ENCODE measurements at places on chromosomes 16 and 17. TPM values are rescaled to one million over a fixed set of nuclear protein-coding genes. Genes with fewer than 3 reads are reported as not detected.

DNA sequence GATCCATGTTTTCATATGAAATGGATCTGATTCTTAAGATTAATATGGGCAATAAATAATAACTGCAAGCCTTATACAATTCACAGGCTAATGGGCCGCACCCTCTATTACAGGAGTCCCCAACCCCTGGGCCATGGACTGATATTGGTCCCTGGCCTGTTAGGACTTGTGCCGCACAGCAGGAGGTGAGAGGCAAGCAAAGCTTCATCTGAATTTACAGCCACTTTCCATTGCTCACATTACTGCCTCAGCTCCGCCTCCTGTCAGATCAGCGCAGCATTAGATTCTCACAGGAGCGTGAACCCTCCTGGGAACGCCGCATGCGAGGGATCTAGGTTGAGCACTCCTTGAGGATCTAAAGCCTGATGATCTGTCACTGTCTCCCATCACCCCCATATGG lies 26.8 kb downstream of the METTL16 start:
- no peaks in the 10 kb centered on the region for H3K27me3 ChIP-seq
- H3K36me3 ChIP-seq = no peaks in the 10 kb centered on the region
- H3K27ac ChIP-seq = no peak overlapping the region
- no peaks in the 10 kb centered on the region for H3K4me1 ChIP-seq
- H3K4me3 ChIP-seq = no peak overlapping the region

GRCh38 chr17:58822148-58823050 lies 66.7 kb downstream of the PPM1E start:
- no peak overlapping the region for H3K27ac ChIP-seq
- H3K36me3 ChIP-seq = no peaks in the 10 kb centered on the region
- no peak for DNase-seq

DNA sequence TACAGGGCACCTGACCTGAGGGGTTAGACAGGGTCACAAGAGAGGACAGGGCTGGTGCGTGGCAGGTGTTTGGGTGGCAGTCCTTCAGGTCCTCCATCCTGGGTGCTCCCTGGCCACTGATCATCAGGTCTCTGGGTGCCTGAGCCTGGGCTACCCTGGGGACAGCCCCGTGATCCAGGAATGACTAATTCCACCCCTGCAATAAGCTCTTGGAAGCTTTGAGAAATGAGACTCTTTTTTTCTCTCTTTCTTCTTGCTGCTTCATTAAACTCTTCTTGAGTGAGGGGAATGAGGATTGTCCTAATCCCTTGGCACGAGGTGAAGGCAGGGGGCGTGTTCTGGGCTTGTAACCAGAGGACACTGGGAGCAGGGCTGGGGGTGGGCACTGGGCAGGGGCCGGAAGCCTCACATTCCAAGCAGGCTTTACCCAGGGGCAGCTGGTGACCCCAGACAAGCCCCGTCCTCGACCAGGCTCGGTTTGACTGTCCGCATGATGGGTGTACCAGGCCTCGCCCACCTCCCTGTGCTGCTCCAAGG lies 21.4 kb upstream of the SPNS2 start:
- no peaks in the 10 kb centered on the region for H3K4me1 ChIP-seq
- DNase-seq = no peak
- no peaks in the 10 kb centered on the region for H3K27me3 ChIP-seq
- H3K27ac ChIP-seq = no peak overlapping the region
- no peak overlapping the region for H3K4me3 ChIP-seq

EVPLL gene
- not detected for total RNA-seq

PLCG2 gene
- 11.8 TPM for total RNA-seq

TOM1L1 gene
- 3.1 TPM for total RNA-seq

All from uterus (tissue), 4 donors.